MCF 10A (cell line): ENCODE measurements at places on chromosomes 6 and 20.
A peak's percentile ranks its signal among the peaks of the same experiment; 100 is the strongest.

GRCh38 chr6:26301638-26302037 is 63.4 kb upstream of the BTN3A2 start:
- DNase-seq = no peak

DNA sequence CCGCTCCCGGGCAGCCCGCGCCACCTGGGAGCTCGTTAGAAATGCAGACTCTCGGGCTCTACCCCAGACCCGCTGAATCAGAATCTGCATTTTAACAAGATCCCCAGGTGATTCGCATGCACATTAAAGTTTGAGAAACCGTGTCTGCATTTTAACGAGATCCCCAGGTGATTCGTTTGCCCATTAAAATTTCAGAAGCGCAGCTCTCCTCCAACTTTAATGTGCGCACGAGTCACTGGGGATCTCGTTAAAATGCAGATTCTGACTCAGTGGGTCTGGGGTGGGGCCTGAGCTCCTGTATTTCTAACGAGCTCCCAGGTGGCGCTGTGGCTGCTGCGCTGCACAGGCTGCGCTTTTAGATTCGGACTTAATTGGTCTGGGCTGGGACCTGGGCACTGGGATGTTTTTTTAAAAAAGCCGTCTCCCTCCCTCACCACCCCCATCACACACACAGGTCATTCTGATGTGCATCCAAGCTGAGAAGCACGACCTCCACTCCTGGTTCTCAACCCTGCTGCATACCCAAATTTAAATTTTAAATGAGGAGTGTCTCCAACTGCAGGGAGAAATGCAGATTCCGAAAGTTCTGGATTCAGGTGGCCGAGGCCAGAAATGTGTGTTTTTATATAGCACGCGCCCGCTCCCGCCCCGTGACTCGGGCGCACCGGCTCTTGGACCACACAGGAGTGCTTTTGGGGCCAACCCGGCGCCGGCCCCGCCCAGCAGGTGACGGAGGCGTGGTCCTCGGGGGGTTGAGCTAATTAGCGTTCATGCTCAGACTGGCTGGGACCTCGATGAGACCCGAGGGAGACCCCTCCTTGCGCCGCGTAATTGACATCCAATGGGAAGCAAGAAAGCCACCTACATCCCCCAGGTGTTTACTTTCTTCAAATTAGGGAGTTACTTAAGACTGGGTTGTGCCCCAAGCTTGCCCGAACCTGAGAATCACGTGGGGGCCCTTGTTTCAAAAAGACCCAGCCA is 85.8 kb downstream of the ZFP64 start:
- peak; percentile 51 for DNase-seq

GRCh38 chr6:64733433-64733832 is 973.6 kb downstream of the EYS start:
- no peak for DNase-seq

GRCh38 chr6:21741221-21742109 is 147.9 kb downstream of the SOX4 start:
- DNase-seq = no peak

DNA sequence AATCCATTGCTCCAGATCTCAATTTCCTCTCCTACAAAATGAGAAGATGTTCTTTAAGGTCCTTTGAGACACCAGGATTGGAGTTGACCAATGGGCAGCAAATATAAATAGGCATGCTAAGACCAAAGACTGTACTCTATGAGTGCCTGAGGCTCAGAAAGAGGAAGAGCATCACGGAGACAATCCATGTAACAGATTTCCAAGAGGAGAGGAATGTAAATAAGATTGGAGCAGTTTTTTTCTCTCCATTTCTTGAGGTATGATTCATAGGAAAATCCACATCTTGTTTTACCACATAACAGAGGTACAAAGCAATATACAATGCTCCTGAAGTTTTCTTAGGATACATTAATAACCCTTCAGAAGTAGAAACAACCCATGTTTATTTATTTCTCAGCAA is 109.8 kb downstream of the UBE3D start:
- peak; percentile 22 for DNase-seq

GRCh38 chr20:22861990-22862389 is 173.1 kb upstream of the SSTR4 start:
- DNase-seq = no peak

DNA sequence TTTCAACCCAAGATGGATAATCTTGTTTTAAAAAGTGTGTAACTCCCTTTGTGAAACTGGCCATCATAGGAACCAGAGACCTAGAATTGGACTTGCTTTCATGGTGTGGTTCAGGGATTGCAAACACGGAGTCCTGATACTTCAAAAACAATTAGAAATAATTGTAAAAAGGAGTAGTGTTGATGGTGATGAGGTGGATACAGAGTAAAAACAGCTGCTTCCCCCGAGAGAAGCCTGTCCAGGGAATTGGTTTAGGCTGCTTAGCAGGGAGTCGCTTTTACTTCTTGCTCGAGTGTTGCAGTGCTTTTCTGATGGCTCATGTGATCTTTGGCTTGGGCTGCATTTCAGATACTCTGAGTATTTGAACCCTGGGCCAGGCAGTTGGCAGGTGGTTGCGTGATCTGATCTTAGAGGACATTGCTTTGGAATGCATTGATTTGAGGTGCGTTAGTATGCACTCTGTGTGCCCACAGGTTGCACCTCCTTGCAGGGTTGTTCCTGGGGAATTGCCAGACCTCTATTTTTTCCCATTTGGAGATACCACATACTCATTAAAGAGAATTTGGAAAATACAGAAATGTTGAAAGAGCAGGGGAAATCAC is 19.5 kb downstream of the KIF3B start:
- DNase-seq = no peak

GRCh38 chr20:17210983-17211382 is 15.9 kb upstream of the PCSK2 start:
- DNase-seq = peak; percentile 50

GRCh38 chr6:3400162-3400561 is 56.7 kb downstream of the SLC22A23 start:
- DNase-seq = no peak

- no peak for DNase-seq
Measured at GRCh38 chr6:34836008-34836407, 44.1 kb downstream of the BLTP3A start.

GRCh38 chr20:53037621-53038020 is 65.5 kb downstream of the TSHZ2 start:
- DNase-seq = no peak

DNA sequence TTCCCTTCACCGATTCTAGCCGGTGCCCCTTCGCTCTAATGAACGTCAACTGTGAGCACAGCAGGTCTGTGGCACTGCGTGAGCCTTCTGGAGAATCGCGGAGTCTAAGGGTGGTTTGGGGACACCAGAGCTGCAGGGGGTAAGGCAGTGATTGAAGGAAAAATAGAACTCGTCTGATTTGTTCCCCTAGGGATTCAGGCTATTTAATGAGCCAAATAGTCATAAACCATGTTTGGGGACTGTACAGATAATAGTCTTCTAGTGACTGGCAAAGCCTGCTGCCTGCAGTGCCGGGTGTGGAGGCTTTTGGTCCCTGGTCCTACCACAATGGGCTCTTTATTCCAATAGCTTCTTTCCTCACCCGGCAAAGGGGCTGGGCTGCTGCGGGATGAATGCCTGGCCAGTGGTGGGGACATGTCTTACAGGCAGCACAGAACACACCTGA is 11.1 kb upstream of the NTSR1 start:
- DNase-seq = no peak

- no peak for DNase-seq
Measured at GRCh38 chr6:107069631-107070548, 41.9 kb downstream of the MTRES1 start.

DNA sequence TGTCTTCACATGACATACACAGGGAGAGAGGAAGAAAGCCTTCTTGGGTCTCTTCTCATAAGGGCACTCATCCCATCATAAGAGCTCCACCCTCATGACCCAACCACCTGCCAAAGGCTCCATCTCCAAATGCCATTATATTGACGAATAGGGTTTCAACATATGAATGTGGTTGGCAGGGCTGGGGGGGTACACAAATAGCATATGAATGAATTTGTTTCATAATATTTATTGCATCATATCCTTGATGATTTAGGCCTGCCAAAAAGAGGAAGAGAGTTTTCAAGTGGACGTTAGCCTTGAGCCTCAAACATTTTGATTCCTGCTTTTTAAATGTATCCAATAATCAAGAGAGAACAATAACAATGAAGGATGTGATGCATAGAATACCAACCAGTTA is 26.2 kb upstream of the OPRM1 start:
- peak; percentile 77 for DNase-seq

DNA sequence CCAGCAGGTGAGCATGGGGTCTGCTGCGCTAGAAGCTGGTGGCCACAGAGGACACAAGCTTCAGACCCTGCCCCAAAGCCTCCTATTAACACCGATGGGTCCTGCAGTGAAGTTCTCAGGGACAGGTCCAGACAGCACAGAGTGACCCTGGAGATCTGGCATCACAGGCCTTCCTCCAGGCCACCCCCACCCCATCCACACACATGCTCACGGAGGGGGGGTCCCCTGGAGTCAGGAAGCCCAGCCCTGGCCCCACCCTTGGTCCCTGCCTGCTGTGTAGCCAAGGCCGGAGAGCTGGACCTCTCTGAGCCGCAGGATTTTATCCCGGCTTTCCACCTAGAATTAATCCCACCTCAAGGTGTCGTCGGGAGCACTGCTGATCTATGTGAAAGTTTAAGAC is 167.3 kb downstream of the TAF4 start:
- no peak for DNase-seq

DNA sequence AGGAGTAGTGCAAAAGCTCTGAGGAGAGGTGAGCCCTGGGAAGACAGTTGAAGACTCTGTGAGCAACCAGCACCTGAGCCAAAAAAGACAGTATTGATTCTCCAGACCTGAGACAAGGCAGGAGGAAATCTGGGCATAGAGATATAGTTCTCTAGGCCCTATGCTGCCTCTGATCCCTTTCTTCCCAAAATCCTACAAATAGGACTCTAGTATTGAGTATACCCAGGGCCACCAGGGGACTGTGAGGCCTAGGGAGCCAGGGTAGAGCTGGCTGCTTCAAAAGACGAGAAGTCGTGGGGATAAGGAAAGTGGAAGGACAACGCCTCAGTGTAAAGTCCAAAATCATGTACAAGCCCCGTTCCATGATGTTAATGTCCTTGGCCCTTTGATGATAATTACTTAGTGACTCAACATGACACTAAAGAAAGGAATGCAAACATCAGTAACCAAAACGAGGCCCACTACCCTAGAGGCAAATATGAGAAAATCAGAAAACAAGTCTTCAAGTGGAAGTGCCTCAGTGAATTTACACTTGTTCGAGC is 197.3 kb upstream of the PROKR2 start:
- peak; percentile 43 for DNase-seq

DNA sequence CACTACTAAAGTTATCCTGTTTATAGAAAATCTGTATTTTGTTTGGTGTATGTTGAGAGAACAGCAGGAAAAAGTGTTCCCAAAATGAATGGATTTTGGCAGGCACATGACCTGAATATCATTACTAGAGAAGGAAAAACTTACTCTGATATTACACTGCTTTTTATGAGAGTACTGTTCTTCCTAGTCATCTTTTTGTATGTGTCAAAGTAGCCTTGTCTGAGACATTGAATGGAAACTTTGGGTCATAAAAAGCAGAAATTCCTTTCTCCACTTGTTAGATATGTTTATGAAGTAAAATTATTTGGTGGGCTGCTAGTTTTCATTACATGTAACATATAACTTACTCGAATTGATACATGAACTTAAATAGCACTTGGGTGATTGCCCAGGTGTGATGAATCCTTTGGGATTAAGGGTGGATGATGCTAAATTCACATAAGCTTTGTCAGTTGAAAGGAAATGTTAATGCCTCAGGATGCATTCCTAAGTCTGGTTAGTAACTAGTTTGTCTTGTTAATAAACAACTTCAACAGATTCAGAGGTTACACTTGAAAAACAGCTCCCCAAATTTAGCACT is 206.7 kb downstream of the CENPW start:
- DNase-seq = no peak

DNA sequence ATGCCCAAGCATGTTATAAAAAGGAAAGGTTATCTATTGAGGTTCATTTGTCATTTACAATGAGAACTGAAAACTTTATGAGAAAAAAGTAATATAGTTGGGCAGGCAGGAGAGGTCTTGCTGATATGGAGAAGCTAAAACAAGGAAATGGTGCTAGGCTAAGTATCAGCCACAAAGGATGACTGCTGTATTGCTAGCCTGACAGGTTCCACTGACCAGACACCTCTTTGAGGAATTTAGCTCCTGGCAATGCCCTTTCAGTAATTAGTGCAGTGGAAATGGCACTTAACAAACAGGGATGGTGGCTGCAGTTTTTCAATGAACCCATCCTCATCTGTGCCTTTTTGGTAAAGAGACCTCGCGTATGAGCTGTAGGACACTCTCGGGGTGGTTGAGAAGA is 284.4 kb downstream of the ZFAND3 start:
- DNase-seq = no peak

DNA sequence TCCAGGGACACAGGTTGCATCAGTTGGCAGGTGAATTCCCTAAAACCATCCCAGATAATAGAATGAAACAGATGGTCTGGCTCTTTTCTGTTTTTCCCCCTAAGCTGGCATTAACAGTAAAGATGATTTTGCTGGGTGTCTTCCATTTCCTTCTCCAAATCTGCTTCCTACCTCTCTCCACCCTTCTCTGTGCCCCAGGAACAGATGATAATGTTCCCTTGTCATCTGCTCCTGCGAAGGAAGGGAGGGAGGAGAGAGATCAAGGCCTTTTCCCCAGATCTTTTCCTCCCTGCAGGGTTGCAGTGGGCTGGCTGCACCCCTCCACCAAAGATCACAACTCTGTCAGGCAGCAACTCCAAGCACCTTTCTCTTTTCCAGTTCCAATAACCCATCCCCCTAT is 156.5 kb upstream of the PRDM1 start:
- no peak for DNase-seq

- peak; percentile 90 for DNase-seq
Measured at GRCh38 chr6:3382326-3383279, 74.2 kb downstream of the SLC22A23 start.

- no peak for DNase-seq
Measured at GRCh38 chr20:14830466-14830865, 493.1 kb upstream of the FLRT3 start.

- DNase-seq = no peak
Measured at GRCh38 chr20:52305858-52306257, 114.3 kb upstream of the ZFP64 start.

GRCh38 chr6:131897050-131897435 is 54.1 kb downstream of the CCN2 start:
- no peak for DNase-seq

- no peak for DNase-seq
Measured at GRCh38 chr6:167130008-167130677, 7.2 kb downstream of the CCR6 start.

GRCh38 chr6:1263039-1263849 is 48.7 kb upstream of the FOXQ1 start:
- DNase-seq = peak; percentile 25

GRCh38 chr6:109315341-109316110 is 66.7 kb downstream of the CD164 start:
- DNase-seq = no peak

DNA sequence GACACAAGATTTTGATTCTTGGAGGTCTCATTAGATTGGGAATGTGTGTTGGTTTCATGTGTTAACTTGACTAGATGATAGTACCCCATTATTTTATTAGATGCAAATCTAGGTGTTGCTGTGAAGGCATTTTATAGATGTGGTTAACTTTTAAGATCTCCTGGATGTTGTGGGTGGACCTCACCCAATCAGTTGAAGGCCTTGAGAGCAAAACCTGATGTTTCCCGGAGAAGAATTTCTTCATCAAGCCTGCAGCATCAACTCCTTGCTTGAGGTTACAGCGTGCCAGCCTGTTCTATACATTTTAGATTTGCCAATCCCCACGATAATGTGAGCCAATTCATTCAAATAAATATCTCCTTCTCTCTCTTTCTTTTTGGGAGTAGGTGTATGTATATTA is 66.8 kb upstream of the EXOC2 start:
- DNase-seq = no peak
